ENCODE measurements at places on chromosomes 4 and X.

DNA sequence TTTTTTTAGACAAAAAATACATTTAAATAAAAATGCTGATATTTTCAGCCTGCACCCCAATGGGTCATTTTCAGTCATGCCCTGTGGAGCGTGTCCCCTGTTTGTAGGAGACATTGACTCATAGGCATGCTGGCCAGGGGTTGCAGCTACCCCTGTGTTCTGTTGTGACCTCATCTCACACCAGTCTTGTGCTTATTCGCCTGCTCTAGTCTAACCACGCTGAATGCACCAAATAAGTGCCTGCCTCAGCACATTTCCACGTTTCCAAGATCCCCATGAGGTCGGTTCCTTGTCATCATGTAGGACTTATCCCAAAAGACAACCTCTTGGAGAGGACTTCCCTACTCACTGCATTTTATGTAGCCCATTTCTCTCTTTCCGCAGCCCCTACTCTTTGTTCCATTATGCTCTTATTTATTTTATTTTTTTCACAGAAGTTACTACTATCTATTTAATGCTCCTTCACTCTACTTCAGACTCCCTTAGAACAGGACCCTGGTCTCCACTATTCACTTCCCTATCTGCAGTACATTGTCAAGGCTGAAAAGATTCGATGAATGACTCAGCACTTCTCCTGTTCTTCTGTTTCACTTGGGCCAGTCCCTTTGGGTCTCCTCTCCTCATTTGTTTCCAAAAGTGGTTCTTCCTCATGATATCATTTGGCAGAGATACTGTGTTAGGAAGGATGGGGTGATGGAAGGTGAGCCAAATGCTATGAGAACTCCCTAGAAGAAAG lies 109.7 kb downstream of the MSL3 start:
- DNase-seq, result no peak

- no peak for DNase-seq
Measured at GRCh38 chr4:154033921-154034320, 245.0 kb upstream of the SFRP2 start.

DNA sequence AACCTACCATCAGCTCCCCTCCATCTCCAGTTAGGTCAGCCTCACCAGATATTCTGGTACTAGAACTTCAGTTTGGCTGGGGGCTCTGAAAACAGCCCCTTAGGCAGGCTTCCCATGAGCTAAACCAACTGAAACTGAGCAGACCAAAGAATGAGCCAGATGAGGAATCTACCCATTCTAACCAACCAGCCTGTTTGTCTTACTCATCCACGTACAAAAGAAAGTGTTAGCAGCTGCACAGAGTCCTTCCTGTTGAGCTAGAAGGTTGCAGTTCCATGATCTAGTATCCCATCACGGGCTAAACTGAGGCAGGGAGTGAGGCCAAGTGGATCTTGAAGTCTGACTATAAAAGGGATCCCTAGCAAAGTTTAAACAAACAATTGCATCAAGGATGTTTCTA lies 17.5 kb downstream of the MAGEA9B start:
- no peak for DNase-seq

- no peak for DNase-seq
Measured at GRCh38 chr4:185311113-185311888, 84.4 kb downstream of the LRP2BP start.

- DNase-seq, result no peak
Measured at GRCh38 chr4:37604461-37604860, 81.7 kb downstream of the RELL1 start.

DNA sequence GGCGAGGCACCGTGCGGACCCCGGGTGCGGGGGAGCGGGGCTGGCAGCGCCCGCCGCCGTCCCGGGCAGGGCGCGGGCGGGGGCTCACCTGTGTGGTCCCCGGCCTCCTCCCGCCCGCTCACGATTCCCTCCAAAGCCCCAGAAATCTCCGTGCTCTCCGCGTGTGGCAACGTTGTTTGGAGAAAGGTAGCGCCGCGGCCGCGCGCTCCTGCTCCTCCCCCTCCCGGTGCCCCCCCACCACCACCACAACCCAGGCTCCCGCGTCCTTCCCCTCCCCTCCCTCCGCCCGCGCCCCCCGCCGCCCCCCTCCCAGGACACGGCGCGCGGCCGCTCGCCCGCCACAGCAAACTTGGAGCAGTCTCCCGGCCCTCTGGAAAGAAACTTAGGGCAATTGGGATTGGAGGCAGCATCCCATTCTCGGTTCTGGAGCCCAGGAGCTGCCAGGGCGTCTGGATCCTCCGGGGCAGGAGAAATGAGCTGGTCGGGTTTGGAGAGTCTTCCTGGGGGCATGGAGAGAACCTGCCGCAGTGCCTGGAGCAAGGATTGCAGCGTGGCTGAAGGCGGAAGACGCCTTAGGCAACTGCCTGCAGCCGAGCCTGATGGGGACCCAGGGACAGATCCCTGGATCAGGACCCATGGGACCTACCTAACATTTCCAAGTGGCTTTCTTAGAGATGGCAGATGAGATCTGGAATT lies 855 bp downstream of the KLF3 start:
- DNase-seq, result no peak

- no peak for DNase-seq
Measured at GRCh38 chr4:37964734-37965457, 4.7 kb downstream of the PTTG2 start.

- no peak for DNase-seq
Measured at GRCh38 chr4:152501846-152502536, 33.9 kb downstream of the FBXW7 start.

- DNase-seq, result no peak
Measured at GRCh38 chr4:30946288-30946687, 226.1 kb downstream of the PCDH7 start.

DNA sequence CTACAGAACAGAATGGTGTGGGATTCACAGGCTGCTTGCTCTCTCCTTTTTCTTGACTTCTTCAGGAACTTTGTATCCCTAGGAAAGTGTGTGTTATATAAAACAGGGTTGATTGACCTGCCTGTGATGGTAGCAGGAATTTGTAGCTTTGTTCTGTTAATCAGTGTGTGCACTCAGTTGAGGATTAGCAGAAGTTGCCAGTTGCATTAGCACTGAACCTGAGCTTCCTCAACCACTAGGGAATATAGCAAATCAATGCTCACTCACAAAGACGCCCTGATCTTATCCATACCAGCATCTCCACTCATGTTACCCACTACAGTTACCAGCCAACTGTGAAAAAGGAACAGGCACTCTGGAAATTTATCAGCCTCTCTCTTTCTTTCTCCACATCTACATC lies 319.1 kb upstream of the EMCN start:
- DNase-seq, result no peak

DNA sequence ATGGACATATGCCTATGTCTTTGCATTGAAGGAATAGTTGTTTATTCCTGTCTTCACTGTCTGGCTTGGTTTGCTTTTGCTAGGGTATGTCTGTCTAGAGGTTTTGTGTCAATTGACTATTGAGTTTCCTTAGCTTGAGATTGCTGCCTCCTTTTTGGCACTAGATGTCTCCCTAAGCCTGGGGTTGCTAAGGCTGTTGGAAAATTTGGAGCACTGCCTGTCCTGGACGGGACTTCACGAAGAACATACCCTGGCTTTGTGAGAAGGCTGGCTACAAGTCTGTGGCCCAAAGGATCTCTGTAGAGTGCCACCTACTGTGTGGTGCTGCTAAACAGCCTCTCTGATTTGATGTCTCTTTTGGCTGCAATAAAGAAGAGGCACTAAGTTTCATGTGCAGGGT lies 183.8 kb upstream of the NUDT10 start:
- no peak for DNase-seq

GRCh38 chr4:55866290-55866907 lies 13.0 kb downstream of the EXOC1 start:
- DNase-seq, result no peak

DNA sequence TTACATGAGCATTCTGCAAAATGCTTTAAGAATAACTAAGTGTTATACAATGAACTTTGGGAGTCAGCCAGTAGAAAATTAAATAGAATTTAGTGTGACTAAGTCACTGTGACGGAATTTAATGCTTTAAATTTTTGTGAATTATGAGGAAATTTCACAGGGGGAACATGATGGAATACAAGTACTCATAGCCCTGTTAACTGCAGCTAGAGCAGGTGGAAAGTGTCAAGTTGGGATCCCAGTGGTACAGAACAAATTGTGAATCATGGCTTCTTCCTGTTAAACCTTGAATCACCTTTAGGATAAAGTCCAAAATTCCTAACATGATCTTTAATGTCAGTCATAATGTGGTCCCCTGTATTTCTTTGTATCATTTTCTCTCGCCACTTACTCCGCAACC lies 212.2 kb upstream of the CENPE start:
- DNase-seq, result no peak

- no peak for DNase-seq
Measured at GRCh38 chrX:4263030-4263803, 549.8 kb upstream of the PRKX start.

- DNase-seq, result no peak
Measured at GRCh38 chrX:55029291-55029690, 1.5 kb downstream of the ALAS2 start.

DNA sequence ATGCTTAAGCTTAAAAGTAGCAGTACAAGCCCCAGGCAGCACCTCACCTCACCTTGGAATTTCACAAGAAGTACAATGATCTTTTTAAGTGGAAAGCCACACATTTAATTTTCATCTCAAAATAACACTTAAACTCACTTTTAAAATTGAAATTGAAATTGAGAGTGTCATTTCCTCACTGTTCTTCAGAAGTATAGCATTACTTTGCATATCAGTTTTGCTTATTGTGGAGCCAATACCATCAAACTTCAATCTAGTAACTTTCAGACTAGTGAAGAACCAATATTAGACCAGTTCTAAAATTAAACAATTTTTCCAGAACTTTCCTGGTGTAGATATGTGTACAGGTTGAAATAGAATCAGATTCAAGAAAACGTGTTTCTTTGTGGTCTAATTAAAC lies 242.4 kb downstream of the NDST4 start:
- no peak for DNase-seq

- no peak for DNase-seq
Measured at GRCh38 chrX:16185725-16186136, 18.4 kb downstream of the MAGEB17 start.

DNA sequence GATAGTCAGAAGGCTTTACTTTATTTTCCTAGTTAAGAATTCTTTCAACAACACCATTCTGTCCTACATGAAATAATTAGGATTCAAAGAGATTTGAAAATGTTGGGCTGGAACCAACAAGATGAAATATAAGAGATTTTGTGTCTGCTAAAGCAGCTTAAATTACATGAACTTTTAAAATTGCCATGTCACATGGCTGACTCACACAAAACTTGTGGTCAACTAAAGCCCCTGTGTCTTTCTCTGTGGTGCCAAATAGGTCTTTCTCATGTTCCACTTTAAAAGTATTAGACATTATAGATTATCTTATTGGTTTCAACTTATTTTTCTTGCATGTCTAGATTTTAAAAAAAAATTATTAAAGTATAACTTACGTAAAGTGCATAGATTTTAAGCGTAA lies 60.8 kb upstream of the FHL1 start:
- DNase-seq, result no peak

Data from omental fat pad (tissue), 4 donors.